ENCODE measurements at places on chromosomes 6 and 20. TPM values are rescaled to one million over a fixed set of nuclear protein-coding genes. Genes with fewer than 3 reads are reported as not detected.

The KATNA1 gene
- 20.8 TPM for total RNA-seq

GRCh38 chr20:53606364-53606985 lies 12.8 kb upstream of the ZNF217 start:
- no peak for DNase-seq
- no peak overlapping the region for H3K4me3 ChIP-seq
- no peak overlapping the region for H3K27ac ChIP-seq
- no peaks in the 10 kb centered on the region for H3K27me3 ChIP-seq
- peaks cover 29% of the 10 kb centered on the region for H3K36me3 ChIP-seq
- H3K4me1 ChIP-seq: peaks cover 39% of the 10 kb centered on the region

- no peak overlapping the region for H3K27ac ChIP-seq
- no peak overlapping the region for H3K4me3 ChIP-seq
- H3K36me3 ChIP-seq: no peaks in the 10 kb centered on the region
- no peaks in the 10 kb centered on the region for H3K4me1 ChIP-seq
Observed at GRCh38 chr6:122853259-122853995, 64.4 kb downstream of the SMPDL3A start.

The CCDC170 gene
- total RNA-seq: not detected

- no peaks in the 10 kb centered on the region for H3K27me3 ChIP-seq
- peaks cover 23% of the 10 kb centered on the region for H3K36me3 ChIP-seq
- DNase-seq: peak; percentile 68
- peak overlapping the region; percentile 51 for H3K4me3 ChIP-seq
- H3K4me1 ChIP-seq: peaks cover 75% of the 10 kb centered on the region
Observed at GRCh38 chr6:52390361-52390727, 28.4 kb downstream of the PAQR8 start.

The NANP gene
- total RNA-seq: 7.9 TPM
